ENCODE measurements at places on chromosomes 1 and 21. TPM values are rescaled to one million over a fixed set of nuclear protein-coding genes. Genes with fewer than 3 reads are reported as not detected.

Gene CLEC20A
- total RNA-seq: not detected

Gene CYYR1
- total RNA-seq: 7.0 TPM

Gene TNNT2
- total RNA-seq: not detected

Gene PDE4B
- total RNA-seq: 122 TPM

Gene OR2T11
- total RNA-seq: not detected

Gene MPL
- total RNA-seq: not detected

Gene CHRNB2
- total RNA-seq: 16.2 TPM

Gene LCE3E
- not detected for total RNA-seq

Gene S100B
- total RNA-seq: 22.5 TPM

Gene LCE3D
- not detected for total RNA-seq

Gene TRIM17
- total RNA-seq: 4.0 TPM

All from cerebellum (tissue), 4 donors.